ENCODE measurements at places on chromosomes 3 and 15. TPM values are rescaled to one million over a fixed set of nuclear protein-coding genes. Genes with fewer than 3 reads are reported as not detected.

GRCh38 chr3:169945313-169945712 lies 21.3 kb upstream of the SEC62 start:
- no peak for DNase-seq

DNA sequence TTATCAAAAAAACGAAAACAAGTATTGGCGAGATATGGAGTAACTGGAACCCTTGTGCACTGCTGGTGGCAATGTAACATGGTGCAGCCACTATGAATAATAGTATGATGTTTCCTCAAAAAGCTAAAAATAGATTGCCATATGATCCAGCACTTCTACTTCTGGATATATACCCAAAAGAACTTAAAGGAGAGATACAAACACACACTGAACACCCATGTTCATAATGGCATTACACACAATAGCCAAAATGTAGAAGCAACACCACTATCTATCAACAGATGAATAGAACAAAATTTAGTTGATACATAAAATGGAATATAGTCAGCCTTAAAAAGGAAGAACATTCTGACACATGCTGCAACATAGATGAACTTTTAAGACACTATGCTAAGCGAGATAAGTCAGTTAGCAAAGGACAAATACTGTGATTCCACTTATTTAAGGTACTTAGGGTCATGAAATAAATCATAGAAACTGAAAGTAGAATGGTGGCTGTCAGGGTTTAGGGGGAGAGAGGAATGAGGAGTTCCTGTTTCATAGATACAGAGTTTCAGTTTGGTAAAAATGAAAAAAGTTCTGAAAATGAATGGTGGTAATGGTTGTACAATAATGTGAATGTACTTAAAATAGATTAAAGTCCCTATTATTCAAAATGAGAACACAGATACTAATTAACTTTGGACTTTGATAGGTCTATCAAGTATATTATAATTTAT lies 59.4 kb upstream of the IMPG2 start:
- no peak for DNase-seq

GRCh38 chr3:156727519-156728205 lies 53.3 kb downstream of the TIPARP start:
- no peak for DNase-seq

- DNase-seq: no peak
These were observed 28.6 kb downstream of the FAM174B start for GRCh38 chr15:92627014-92627413.

CCR8 gene
- polyA plus RNA-seq: not detected

DNA sequence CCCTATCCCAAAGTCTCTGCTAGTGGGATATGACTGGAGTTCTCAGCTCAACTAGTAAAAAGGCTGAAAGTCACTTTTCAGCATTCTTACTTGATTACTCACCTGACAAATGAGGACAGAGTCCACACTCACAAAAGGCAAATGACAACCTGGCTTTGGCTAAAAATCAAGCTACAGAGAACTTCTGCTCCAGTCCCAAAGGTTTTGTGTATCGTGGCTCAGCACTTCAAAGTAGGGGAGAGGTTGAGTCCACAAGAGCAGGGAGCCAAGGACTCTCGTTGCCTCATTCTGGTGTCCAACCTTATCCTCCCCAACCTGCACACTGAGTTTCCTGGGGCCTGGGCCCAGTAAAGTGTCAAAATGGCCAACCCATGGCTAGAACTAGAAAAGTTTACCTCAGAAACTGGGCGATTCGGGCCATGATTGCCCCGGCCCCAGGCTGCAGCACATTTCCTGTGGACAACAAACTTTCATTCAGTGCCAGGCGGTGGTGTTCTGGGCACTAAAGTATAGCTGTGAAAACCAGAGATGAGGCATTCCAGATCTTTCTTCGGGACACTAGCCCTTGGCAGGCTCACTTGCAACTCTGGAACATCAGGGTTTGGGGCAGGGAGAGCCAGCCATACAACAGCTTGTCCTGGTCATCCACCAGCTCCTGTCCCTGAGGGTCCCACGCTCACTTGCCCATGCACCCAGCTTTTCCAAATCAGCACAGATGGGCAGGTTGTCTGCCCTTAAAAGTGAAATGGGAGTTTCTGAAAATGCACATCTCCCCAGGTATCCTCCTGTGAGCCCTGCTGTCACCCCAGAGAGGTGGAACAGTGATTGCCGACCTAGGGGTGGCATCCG lies 3.1 kb downstream of the ACAA1 start:
- no peak for DNase-seq

- DNase-seq: no peak
These were observed 6.8 kb upstream of the POLG start for GRCh38 chr15:89341316-89342005.

- DNase-seq: no peak
These were observed 145.0 kb downstream of the ATP10A start for GRCh38 chr15:25718169-25718536.

ECE2 gene
- 0.10 TPM for polyA plus RNA-seq

DNA sequence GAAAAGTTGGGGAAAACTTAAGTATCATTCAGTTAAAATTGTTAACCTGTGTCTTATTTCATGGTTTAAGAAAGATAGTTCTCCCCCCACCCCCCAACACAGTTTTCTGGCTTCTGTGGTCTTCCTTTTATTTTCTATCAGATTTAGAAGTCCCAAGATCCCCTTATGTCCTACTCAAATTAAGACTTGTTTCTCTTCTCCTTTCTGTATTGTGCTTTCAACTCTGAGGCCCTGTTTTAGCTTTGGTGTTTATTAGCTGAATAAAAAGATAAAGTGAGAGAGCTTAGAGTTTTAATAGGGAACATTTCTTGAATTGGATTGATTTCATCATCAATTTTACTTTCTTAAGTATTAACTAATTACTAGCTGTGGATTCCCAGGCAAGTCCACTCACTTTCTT lies 62.6 kb downstream of the AKAP13 start:
- no peak for DNase-seq

DNA sequence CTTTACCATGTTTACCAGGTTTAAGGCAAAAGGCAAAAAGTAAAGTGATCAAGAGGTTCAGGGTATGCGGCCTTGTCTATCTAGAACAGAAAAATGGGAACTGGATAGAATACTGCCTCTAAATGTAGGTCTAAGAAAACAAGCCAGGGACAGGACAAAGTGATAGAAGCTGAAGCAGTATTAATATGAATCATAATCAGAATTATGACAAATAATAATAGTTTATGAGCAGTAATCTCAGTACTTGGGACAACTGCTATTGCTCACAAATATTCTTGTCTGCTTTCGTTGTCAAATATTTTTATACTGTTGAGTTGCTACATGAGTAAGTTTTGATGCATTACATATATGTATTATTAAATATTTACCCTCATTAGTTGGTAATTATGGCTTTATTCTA lies 356.9 kb upstream of the RBMS3 start:
- no peak for DNase-seq

- no peak for DNase-seq
These were observed 8.8 kb upstream of the ACTC1 start for GRCh38 chr15:34804113-34804512.

DNA sequence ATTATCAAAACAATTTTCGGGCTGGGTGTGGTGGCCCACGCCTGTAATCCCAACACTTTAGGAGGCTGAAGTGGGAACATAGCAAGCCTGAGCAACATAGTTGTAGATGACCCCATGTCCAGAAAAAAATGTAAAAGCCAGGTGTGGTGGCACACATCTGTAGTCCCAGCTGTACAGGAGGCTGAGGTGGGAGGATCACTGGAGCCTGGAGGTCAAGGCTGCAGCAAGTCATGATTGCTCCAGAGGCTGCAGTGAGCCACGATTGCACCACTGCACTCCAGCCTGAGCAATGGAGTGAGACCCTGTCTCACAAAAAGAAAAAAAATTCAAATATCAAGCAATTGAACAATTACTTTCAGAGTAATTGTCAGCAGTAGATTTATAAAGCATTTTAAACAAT lies 8.0 kb upstream of the PAQR9 start:
- no peak for DNase-seq

CPNE9 gene
- 0.07 TPM for polyA plus RNA-seq

DNA sequence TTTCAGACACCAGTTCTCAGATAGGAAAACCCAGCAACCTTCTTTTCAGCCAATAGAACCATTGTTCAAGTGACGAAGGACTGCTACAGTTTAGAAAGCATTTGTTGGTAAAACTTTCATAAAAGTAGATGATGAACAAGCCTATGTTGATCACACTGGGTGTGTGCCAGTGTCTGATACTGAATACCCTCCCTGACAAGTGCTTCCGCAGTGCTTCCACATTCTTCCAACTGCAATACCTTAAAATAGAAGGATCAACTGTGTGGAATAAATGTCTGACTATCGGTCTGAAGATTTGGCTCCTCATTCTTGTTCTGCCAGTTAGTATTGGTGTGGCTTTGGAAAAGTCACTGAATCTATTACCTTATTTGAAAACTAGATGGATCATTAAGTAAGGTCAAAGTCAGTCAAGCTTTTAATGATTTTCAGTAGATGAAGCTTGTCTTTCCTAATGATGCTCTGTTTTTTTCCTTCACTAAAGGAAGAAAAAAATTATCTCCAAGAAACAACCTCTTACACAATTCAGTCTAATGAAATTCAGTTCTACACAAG lies 479.4 kb upstream of the CBLB start:
- DNase-seq: no peak

DNA sequence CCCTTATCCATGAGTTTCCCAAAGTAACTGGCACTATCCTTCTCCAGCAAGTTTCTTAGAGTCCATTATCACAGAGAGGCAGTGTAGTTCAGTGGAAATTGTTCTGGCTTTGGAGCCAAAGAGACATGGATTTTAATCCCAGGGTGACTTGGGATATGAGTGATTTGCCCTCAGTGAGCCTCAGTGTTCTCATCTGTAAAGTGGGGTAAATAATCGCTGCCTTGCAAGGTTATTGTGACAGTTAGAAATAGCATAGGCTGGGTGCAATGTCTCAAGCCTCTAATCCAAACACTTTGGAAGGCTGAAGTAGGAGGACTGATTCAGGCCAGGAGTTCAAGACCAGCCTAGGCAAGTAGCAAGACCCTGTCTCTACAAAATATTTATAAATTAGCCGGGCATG lies 30.0 kb downstream of the DAPK2 start:
- no peak for DNase-seq

HRG gene
- 2.8 TPM for polyA plus RNA-seq

DNA sequence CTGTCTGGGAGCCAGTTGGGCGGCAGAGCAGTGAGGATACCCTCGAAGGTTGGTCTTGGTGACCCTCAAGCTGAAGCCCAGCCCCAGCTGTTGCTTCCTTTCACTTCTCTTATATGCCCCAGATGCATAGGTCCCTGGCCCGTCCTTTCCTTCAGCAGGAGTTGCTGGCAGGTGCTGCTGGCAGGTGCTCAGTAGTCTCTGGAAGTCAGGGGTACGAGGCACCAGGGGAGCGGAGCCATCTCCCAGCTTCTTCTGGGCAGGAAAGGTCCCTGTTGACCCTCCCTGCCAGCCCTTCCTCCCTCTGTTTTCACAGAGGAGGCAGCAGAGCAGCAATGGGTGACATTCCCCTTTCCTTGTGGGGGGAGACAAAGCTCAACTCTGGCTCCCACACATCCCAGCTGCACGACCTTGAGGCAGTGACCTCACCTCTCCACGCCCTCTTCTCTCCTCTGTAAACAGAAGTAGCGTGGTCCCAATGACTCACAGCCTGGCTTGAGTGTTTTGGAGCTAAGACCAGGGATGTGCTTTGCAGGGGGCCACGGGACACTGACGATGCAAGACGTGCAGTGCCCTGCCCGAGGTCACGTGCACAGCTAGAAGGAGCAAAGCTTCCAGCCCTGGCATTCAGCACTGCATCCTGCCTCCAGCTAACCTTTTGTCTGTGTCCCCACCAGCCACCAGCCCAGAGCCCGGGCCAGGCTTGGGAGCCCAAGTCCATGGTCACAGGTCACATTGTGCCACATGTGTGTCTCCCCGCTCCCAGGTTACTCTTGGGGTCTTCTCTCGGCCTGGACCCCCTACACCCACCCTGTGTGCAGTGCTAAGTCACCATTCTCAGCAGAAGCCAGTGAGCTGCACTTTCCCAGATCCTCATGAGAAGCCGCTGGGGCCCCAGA lies 49.7 kb downstream of the SLC6A6 start:
- no peak for DNase-seq

UROC1 gene
- 0.07 TPM for polyA plus RNA-seq

DNA sequence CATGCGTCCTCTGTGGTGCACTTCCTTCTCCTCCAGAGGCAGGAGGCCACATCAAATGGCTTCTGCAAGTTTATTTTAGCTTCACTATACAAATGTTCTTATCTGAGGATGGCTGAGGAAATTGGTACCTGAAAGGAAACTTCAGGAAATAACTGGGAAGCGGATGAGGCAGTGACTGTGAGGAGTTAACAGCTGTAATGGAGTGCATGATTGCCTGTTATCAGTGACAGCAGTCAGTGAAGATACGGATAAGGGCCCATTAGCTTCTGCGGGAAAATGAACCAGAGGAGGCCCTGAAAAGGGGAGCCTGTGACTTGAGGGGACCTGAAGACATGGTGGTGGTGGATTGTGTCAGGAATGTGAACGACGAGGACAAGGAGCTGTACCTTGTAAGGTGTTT lies 51.8 kb downstream of the SPATA16 start:
- no peak for DNase-seq

DNA sequence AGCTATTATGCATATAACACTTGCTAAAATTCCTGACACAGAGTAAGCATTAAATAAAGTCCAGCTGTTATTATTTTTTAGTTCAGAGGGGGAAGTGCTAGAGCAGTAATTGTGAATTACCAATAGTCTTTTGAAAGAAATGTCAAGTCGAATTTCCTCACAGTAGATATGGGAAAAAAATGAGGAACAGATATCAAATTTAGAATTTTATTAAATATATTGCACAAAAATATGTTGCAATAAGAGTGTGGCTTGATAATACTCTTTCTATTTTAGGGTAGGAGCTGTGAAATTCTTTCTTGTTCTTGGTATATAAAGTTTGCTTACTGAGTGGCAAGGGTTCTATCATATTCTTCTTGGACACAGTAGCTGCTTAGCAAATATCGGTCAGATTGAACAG lies 181.3 kb downstream of the NFKBIZ start:
- DNase-seq: no peak

DNA sequence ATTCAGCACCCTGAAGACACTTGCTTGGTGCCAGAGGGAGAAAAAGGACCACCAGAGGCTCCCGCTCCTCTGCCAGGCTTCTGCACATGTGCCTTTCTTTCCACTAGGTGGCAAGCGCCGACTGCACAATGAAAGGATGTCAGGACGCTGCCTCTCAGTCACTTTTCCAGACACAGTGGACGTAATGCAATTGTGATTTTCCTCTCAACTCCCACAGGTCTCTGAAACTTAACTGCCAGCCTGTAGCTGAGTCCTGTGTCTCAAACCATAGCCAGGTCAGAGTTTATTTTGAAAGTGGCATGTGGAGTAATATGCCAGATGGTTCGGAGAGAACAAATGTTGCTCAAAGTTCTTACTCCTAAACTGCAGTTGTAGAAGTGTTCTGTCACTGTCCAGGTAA lies 162.9 kb downstream of the ITPR1 start:
- peak; percentile 41 for DNase-seq

TNFSF10 gene
- 44.3 TPM for polyA plus RNA-seq

- no peak for DNase-seq
These were observed 20.0 kb downstream of the ATRIP start for GRCh38 chr3:48466386-48467109.

- DNase-seq: no peak
These were observed 19.6 kb upstream of the SEC13 start for GRCh38 chr3:10340476-10340875.

C15orf61 gene
- polyA plus RNA-seq: 6.6 TPM

GRCh38 chr3:66449411-66449974 lies 51.3 kb downstream of the LRIG1 start:
- DNase-seq: no peak

SMCO1 gene
- polyA plus RNA-seq: 0.08 TPM

GRCh38 chr3:109548192-109548938 lies 211.0 kb upstream of the DPPA4 start:
- DNase-seq: no peak

Data from right renal cortex interstitium (tissue), 3 donors.